ENCODE measurements at places on chromosomes 5 and 9. TPM values are rescaled to one million over a fixed set of nuclear protein-coding genes. Genes with fewer than 3 reads are reported as not detected.

DNA sequence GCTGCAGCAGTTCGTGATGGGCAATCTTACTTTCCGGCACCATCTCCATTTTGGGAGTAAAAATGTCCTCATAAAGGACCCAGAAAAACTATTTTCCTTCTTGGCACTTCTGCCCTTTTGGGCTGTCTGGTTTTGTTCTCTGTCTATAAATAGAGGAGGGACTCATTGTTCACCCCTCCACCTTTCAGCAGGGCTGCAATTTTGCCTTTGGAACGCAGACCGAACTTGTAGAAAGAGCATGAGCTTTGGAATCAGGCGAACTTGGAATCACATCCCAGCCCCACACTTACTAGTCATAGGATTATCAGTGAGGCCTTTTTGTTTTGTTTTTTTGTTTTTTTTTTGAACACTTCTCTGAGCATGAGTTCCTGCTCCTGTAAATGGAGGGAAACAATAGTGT is 178.1 kb upstream of the IL12B start:
- H3K36me3 ChIP-seq, result no peaks in the 10 kb centered on the region
- H3K4me3 ChIP-seq, result no peak overlapping the region
- peak overlapping the region; percentile 92 for H3K27ac ChIP-seq
- peaks cover 19% of the 10 kb centered on the region for H3K4me1 ChIP-seq
- no peak for DNase-seq
- no peaks in the 10 kb centered on the region for H3K27me3 ChIP-seq

- peaks cover 4% of the 10 kb centered on the region for H3K36me3 ChIP-seq
- H3K4me3 ChIP-seq, result peak overlapping the region; percentile 74
- peaks cover 21% of the 10 kb centered on the region for H3K4me1 ChIP-seq
- peak; percentile 84 for DNase-seq
- H3K27ac ChIP-seq, result peak overlapping the region; percentile 100
Observed at GRCh38 chr5:98927989-98928872, 576 bp downstream of the CHD1 start.

- H3K4me3 ChIP-seq, result no peak overlapping the region
- no peak overlapping the region for H3K27ac ChIP-seq
- no peaks in the 10 kb centered on the region for H3K36me3 ChIP-seq
- peak; percentile 63 for DNase-seq
- no peaks in the 10 kb centered on the region for H3K27me3 ChIP-seq
Observed at GRCh38 chr5:68730220-68730978, 363.4 kb upstream of the SLC30A5 start.

DNA sequence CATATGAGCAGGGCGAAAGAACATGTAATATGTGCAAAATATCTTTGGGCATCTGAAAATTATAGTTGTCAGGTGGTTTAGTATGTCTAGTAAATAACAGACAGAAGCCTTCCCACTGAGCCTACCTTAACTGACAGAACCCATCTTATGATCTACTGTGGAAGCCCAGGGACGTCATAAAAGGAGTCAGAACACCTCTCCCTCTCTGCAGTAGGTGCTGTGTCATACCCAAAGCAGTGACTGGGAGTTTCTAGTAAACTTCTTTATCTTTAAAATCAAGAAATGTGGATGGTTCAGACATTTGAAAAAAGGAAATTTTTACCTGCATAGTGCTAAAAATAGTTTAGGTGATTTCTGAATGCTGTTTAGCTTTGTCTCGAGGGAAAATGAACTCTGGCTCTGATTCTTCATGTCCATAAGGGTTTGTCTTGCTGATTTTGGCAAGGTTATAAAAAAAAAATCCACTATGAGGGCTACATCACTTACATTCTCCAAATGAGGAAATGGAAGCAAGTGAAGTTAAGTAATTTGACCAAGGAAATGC is 104.0 kb downstream of the NUDT12 start:
- no peaks in the 10 kb centered on the region for H3K36me3 ChIP-seq
- DNase-seq, result no peak
- no peaks in the 10 kb centered on the region for H3K27me3 ChIP-seq
- no peak overlapping the region for H3K27ac ChIP-seq
- no peak overlapping the region for H3K4me3 ChIP-seq
- no peaks in the 10 kb centered on the region for H3K4me1 ChIP-seq

DNA sequence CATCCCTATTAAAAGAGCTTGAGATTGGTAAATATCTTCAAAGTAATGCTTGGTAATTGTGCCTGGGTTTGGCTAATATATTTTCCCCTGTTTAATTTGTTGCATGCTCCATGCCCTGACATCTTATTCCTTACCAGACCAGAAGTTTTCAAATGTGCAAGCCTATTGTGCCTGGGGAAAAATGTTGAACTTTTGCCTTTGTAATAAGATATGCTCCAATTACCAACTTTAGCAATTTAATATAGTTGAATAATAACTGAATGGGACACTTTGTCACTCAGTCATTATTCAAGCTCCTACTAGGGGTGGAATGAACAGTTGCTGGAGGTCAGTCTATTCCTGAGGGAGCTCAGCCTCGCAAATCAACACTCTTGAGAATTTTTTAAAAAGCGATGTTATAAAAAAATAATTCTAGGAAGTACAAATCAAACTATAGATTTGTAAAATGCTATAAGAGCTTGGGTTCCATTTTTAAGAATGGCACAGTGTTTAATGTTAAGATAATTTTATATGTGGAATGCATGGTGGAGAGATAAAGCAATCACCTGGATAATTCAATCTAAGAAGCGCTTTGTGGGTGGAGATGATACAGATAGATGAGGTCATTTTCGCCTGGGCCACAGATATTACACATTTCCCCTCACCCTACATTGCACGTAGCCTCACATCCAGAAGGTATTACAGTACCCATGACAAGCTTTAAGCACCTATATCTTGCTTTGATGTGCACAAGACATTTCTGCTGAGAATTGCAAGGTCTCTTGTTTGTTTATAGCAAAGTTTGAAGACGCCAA is 231.8 kb downstream of the PIK3R1 start:
- H3K27ac ChIP-seq, result no peak overlapping the region
- DNase-seq, result no peak
- H3K36me3 ChIP-seq, result no peaks in the 10 kb centered on the region
- no peaks in the 10 kb centered on the region for H3K27me3 ChIP-seq

GRCh38 chr5:123717139-123717538 is 205.2 kb downstream of the CSNK1G3 start:
- no peaks in the 10 kb centered on the region for H3K4me1 ChIP-seq
- no peaks in the 10 kb centered on the region for H3K27me3 ChIP-seq
- H3K4me3 ChIP-seq, result no peak overlapping the region
- DNase-seq, result no peak

DNA sequence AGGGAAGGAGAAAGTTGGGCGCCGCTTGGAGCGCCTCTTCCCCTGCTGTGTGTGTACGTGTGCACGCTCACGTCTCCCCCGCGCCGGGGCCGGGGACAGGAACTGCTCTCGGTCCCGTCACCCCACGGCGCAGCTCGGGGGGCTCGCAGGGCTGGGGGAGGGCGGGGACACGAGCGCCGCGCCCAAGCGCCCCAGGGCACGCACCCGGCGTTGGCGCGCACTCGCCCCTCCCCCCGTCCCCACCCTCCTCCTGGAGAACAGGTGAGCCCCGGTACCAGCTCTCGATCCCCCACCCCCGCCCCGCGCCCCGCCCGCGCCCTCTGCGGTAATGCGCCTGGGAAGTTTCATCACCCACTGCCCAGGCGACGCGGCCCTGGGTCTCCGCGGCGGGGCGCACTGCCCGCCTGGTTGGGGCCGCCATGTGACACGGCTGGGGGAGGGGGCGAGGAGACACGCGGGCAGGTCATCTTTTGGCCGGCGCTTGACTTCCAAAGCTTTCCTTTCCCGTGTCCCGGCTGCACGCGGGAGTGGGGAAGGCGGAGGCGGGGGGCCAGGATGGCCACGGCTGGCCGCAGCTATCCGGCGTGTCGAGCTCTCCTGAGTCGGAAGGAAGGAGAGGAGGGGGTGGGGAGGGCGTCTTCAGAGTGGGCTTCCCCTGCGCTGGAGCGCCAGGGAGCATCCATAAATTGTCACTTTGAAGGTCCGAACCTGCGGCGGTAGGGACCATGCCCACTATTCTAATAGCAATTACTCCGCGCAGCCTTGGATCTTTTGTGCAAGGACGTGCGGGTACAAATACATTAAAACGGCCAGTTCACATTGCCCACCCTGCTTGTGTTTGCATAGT is 1.5 kb upstream of the STC2 start:
- no peaks in the 10 kb centered on the region for H3K36me3 ChIP-seq
- peaks cover 11% of the 10 kb centered on the region for H3K27me3 ChIP-seq
- H3K4me1 ChIP-seq, result peaks cover 13% of the 10 kb centered on the region

DNA sequence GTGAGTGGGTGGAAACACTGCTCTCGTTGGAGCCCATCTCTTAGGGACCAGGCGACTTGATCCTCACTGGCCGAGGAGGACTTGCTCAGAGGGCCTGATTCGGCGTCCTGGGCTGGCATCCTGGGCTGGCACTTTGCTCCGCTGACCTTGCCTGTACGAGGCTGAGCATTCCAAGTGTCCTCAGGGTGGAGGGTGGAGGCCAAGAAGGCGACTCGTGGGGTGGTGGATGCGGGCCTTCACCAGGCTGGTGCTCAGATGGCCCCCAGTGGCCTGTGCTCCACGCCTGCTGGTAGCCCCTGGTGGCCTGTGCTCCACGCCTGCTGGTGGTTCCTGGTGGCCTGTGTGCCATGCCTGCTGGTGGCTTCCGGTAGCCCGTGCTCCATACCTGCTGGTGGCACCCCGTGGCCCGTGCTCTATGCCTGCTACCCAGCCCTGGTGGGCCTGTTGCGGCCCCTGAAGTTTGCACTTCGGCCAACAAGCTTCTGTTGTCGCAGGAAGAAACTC is 42.9 kb downstream of the PHF2 start:
- no peak overlapping the region for H3K4me3 ChIP-seq
- no peaks in the 10 kb centered on the region for H3K36me3 ChIP-seq
- DNase-seq, result no peak
- no peaks in the 10 kb centered on the region for H3K27me3 ChIP-seq
- no peak overlapping the region for H3K27ac ChIP-seq
- peaks cover 5% of the 10 kb centered on the region for H3K4me1 ChIP-seq

DNA sequence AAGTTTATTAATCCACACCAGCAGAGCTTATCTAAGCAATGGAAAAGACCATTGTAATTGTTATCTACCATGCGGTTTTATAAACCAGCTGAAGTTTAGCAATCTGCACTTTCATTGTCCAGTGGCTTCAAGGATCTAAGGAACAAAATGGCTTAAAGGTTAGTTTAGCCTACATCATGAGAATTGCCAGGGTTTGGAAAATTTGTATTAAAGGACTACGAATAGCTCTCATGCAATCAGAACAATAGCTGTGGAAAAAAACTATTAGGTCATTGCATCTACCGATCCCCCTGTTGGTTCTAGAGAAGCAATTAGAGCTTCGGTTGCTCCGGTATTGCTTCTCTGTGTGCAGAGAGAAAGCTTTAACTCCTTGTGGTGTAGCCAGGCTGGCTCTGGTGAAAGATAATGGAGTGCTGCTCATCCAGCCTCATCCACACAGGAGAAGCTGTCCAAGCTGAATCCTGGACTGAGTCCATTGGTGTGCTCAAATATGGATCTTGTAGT is 86.3 kb upstream of the SLC12A2 start:
- no peak for DNase-seq
- no peak overlapping the region for H3K27ac ChIP-seq
- no peak overlapping the region for H3K4me3 ChIP-seq
- H3K4me1 ChIP-seq, result no peaks in the 10 kb centered on the region

DNA sequence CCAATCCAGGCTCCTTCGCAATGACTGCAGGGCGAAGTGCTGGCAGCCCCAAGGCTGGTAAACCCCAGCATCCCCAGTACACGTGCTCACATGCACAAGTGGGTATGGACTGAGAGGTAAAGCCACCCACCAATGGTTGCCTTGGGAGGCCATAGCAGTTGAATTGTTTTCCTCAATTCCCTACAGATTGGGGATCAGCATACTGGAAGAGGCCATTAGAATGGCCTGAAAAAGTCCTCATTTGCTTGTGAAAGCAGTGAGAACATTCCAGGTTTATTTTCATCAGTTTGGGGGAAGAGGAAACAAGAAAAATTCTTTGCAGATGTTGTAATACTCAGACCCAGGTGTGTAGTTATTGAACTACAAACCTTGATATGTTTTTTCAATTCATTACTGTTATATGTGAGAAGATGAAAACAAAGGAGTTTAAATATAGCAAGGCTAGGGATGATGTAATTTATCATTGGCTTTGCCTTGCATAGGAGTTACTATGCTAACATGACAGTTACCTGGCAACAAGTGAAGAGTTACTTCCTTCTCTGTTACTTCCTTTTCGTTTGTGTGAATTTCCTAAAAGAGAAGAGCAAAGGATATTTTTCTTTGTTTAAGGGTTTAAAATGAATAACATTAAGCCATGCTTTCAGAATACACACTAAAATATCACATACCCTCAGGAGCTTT is 36.4 kb downstream of the MTMR12 start:
- peak overlapping the region; percentile 84 for H3K27ac ChIP-seq
- no peaks in the 10 kb centered on the region for H3K27me3 ChIP-seq
- H3K36me3 ChIP-seq, result peaks cover 12% of the 10 kb centered on the region
- no peak overlapping the region for H3K4me3 ChIP-seq

- H3K27me3 ChIP-seq, result no peaks in the 10 kb centered on the region
- no peaks in the 10 kb centered on the region for H3K36me3 ChIP-seq
- H3K27ac ChIP-seq, result no peak overlapping the region
- peaks cover 11% of the 10 kb centered on the region for H3K4me1 ChIP-seq
- H3K4me3 ChIP-seq, result no peak overlapping the region
Observed at GRCh38 chr9:137372693-137373610, 50.0 kb downstream of the EXD3 start.

- DNase-seq, result no peak
- no peak overlapping the region for H3K27ac ChIP-seq
- no peaks in the 10 kb centered on the region for H3K4me1 ChIP-seq
- no peak overlapping the region for H3K4me3 ChIP-seq
- H3K27me3 ChIP-seq, result no peaks in the 10 kb centered on the region
Observed at GRCh38 chr5:132094393-132095076, 20.9 kb downstream of the CSF2 start.

GRCh38 chr5:2334719-2335118 is 416.8 kb downstream of the IRX2 start:
- no peak for DNase-seq
- peaks cover 4% of the 10 kb centered on the region for H3K27me3 ChIP-seq

DNA sequence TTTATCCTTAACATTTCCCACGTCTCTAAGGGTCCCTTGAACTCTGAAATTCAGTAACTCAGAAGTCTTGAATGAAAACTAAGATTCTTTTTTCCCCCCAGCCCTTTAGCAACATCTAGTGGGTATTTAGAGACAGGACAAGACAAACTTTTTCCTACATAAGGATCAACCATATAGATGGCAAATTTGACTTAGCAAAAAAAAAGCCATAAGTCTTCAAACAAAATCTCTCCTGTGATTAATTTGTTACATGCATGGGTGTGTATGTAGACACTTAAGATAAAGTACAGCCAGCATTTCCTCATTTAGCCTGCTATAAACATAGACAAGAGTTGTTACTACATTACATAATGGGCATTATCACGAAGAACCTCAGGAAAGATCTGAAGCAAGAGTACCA is 29.1 kb upstream of the ANKRD31 start:
- no peaks in the 10 kb centered on the region for H3K4me1 ChIP-seq
- H3K27me3 ChIP-seq, result no peaks in the 10 kb centered on the region
- DNase-seq, result no peak
- H3K4me3 ChIP-seq, result no peak overlapping the region
- no peak overlapping the region for H3K27ac ChIP-seq
- no peaks in the 10 kb centered on the region for H3K36me3 ChIP-seq

EPB41L4A gene
- total RNA-seq, result 23.0 TPM

PKD2L2 gene
- total RNA-seq, result not detected

JAKMIP2 gene
- 3.8 TPM for total RNA-seq

HSPB3 gene
- not detected for total RNA-seq

IL9 gene
- total RNA-seq, result not detected

All from lung (tissue), 17 donors.